Daoy (cell line): ENCODE measurements at places on chromosomes 6 and 20. TPM values are rescaled to one million over a fixed set of nuclear protein-coding genes. Genes with fewer than 3 reads are reported as not detected.

The BHLHE23 gene
- not detected in 2 replicates for total RNA-seq

The WFDC12 gene
- not detected in 2 replicates for total RNA-seq

The PPP1R16B gene
- under 0.01 TPM in 1 of 2 replicates, not detected in the other for total RNA-seq

The HCRTR2 gene
- not detected in 2 replicates for total RNA-seq

The GNMT gene
- total RNA-seq: 1.5 TPM in 1 of 2 replicates, not detected in the other

The PSORS1C1 gene
- 0.23 and 1.5 TPM in 2 replicates for total RNA-seq

The CLPSL2 gene
- total RNA-seq: not detected in 2 replicates

The PDYN gene
- not detected in 2 replicates for total RNA-seq

The SLC32A1 gene
- not detected in 2 replicates for total RNA-seq

The CDSN gene
- total RNA-seq: not detected in 2 replicates

DNA sequence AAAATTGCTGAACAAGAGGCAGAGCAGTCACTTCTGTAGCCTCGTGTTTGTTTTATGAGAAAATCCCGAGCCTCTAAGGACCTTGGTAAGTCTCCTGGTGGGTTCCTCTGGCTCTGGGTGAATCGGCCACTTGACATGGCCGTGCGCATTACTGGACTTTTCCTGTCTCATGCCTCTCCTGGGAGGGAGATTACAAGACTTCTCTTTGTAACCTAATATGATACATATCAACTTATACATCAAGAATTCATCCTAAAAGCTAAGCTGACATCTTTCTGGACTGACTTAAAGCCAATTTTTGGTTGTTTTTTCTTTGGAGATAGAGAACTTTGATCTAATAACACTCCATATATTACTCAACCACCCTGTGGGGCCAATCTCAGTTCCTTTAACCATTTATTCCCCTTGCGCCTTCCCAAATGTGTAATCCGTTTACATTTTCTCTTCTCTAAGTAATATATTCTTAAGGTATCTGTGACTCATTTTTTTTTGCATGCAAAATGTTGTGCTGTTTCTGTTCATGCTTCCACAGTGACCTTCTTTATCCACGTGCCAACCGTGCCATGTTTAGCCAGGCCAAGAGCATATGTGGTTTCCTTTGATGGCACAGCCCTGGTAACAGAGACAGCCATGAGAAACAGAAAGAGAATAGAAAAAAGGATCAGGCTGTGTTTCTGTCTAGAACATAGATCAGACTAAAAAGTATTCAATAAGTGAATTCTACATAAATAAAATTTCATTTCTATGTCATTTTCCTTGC is 47.5 kb upstream of the JAG1 start:
- DNase-seq: no peak

DNA sequence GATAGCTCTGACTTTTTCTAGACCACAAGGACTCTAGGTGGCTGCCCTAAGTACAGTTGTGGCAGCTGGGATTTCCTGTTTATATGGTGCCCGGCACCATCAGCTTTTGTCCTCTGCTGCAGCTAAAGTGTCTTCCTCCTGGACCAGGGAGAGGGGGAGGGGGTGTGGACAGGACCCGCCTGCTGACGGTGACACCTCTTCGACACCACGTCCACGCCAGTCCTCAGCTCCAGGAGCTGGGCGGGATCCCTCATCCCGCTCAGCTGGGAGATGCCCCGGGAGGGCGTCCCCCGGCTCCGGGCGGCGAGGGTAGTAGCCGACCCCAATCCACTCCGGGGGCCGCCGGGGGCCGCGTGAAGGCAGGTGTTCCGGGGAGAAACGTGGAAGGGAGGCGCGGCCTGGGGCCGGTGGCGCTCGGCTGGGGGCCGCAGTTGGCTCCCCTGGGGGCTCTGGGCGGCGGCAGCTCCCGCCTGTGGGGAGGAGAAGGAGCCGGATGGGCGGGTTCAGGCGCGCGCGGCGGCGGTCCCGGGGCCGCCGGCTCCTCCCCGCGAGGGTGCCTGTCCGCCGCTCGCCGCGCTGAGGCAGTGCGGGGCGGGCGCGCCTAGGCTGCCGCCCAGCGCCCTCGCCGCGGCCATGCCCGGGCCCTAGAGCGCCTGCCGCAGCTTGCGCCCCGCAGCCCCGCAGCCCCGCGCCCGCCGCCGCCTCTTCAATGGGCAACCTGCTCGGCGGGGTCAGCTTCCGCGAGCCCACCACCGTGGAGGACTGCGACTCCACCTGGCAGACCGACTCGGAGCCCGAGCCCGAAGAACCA is at the start of gene OGFRL1:
TSS of gene OGFRL1 (plus strand) at position 584 of the 811 bp plus-strand sequence. CDS start at position 710, 126 bp downstream.
- peak; percentile 90 for DNase-seq

DNA sequence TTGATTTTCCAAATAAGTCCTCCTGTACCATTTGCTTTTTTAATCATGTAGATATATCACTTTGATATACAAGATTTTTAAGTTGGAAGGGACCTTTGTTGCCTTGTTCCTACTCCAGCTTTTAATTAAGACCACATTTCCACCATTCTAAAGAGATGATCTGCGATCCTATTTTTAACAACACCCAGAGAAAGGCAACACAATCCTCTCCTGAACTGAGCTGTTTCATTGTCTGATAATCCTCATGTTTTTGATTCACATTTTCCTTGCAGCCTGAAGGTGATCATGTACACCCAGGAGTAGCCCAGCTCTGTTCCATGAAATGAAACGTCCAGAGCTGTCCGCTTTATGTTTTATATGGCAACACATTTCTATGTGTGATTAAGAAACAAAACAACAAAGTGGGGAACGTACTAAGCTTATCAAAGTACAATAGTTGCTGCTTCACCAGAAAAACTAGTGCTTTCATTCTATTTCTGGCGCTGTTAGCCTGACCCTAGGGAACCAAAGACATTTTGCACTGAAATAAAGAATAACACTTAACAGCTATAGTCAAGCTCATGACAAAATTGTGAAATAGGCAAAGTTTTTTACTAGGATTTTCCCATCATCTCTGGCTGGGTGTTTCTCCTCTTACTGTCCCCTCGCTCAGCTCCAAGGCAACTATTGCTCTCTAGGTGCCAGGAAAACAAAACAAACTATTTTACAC is 22.6 kb upstream of the TRAF3IP2 start:
- DNase-seq: no peak

DNA sequence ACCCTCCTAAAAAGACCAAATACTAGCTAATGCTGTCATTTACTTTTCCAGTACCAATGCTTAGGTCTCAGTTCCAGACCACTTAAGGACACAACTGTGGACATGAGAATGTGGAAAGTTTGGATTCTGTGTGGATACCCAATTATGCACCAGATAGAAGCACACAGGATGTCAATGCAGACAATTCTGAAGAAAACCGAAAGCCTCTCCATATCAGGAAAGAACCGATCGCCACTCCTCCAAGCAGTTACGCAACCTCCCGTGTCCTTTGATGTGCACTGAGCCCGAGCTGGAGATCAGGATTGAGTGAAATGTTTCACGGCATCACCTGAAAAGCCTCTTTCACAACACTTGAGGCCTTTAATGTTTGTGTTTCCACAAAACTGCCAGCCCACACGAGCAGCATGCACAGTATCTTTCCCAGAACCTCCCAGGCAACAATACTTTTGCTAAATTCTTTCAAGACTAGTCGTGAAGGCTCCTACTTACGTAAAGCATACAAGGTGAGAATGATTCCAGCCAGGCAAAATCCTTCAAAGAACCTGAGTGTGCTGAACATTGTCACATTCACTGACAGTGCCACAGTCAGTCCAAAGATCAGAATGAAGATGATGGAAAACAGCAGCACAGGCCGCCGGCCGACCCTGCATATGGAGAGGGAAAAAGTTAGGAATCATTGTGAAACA is 47.0 kb downstream of the SLC22A23 start:
- DNase-seq: no peak

GRCh38 chr6:116192786-116193185 is 61.1 kb downstream of the TSPYL4 start:
- no peak for DNase-seq

DNA sequence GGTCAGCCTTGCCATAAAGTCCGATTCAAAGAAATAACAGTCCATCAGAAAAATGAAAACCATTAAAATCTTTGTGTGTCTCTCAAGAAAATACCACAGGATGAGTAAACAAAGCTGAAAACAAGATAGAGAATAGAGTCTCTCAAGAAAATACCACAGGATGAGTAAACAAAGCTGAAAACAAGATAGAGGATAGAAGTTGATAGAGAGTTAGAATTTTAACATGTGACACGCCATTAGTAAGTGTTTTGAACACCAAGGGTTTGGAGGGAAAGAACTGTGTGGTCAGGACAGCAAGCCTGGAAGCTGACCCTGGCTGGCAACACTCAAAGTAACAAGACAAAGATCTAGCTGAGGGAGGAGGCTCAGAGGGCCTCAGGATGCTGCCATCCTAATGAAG is 43.9 kb upstream of the PRND start:
- no peak for DNase-seq

DNA sequence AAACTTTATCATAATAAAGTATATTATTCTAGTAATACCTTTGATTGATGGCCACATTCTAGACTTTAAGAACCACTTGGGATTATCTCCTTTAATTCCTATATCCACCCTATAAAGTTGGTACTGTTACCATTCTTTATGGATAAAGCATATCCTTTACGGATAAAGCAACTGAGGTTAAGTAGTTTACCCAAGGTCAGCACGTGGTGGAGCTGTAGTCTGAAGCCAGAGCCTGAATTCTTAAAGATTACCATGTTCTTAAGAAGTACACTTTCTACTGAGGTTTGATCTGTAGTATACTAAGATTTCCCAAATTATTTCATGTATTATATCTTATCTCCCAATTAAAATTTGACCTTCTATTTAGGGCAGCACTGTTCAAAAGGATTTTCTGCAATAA is 3.0 kb upstream of the NCOA7 start:
- DNase-seq: no peak

- DNase-seq: peak; percentile 41
These were observed 80.7 kb downstream of the C6orf52 start for GRCh38 chr6:10613723-10614122.

- peak; percentile 26 for DNase-seq
These were observed 58.8 kb upstream of the MAP7 start for GRCh38 chr6:136608991-136609390.

- DNase-seq: no peak
These were observed 19.6 kb upstream of the FAM83B start for GRCh38 chr6:54827010-54827409.

GRCh38 chr6:135506270-135506997 is 8.9 kb upstream of the AHI1 start:
- peak; percentile 43 for DNase-seq

GRCh38 chr6:125793863-125794262 is 3.1 kb downstream of the NCOA7 start:
- no peak for DNase-seq

- DNase-seq: peak; percentile 22
These were observed 36.5 kb upstream of the MPC1 start for GRCh38 chr6:166419286-166419685.

GRCh38 chr6:168107191-168107983 is 28.4 kb upstream of the FRMD1 start:
- DNase-seq: no peak

- DNase-seq: no peak
These were observed 72.5 kb downstream of the PPP1R3G start for GRCh38 chr6:5157621-5158138.

DNA sequence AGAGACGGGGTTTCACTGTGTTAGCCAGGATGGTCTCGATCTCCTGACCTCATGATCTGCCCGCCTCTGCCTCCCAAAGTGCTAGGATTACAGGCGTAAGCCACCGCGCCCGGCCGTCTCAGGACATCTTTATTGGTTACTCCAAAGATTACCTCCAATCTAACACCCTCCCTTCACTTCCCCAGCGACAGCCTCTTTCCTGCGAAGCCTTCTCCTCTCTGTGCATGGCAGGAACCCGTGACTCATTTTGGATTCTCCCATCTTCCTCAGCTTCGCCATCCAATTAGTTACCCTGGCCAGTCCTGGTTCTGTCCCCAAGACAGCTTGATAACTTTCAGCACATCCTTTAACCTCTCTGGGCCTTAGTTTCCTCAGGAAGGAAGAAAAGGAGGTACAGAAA is 51.3 kb upstream of the TOX2 start:
- no peak for DNase-seq

- no peak for DNase-seq
These were observed 817.1 kb downstream of the KIF16B start for GRCh38 chr20:15756002-15756753.

DNA sequence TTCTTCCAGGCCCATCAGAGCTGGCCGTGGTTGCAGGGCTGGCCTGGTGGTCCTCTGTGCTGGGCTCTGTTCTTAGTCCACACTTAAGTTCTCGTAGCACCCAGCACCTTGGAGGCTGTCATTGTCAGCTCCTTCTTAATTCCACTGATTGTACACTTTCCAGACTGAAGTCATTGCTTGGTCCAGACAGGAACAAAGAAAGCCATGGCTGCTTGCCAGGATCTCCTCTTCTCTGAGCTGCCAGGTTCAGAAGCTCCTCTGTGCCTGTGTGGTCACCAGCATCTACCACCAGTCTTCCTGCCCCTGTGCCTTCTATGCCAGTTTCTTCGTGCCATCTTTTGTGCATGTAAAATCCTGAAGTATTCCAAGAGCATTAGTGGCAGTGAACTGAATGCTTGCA is 39.5 kb upstream of the PCMTD2 start:
- no peak for DNase-seq

- peak; percentile 10 for DNase-seq
These were observed 19.4 kb upstream of the SDHAF4 start for GRCh38 chr6:70547313-70547712.

- no peak for DNase-seq
These were observed 4.1 kb downstream of the CALHM6 start for GRCh38 chr6:116465246-116465645.

- no peak for DNase-seq
These were observed 1614.7 kb downstream of the KHDRBS2 start for GRCh38 chr6:60671369-60671768.

DNA sequence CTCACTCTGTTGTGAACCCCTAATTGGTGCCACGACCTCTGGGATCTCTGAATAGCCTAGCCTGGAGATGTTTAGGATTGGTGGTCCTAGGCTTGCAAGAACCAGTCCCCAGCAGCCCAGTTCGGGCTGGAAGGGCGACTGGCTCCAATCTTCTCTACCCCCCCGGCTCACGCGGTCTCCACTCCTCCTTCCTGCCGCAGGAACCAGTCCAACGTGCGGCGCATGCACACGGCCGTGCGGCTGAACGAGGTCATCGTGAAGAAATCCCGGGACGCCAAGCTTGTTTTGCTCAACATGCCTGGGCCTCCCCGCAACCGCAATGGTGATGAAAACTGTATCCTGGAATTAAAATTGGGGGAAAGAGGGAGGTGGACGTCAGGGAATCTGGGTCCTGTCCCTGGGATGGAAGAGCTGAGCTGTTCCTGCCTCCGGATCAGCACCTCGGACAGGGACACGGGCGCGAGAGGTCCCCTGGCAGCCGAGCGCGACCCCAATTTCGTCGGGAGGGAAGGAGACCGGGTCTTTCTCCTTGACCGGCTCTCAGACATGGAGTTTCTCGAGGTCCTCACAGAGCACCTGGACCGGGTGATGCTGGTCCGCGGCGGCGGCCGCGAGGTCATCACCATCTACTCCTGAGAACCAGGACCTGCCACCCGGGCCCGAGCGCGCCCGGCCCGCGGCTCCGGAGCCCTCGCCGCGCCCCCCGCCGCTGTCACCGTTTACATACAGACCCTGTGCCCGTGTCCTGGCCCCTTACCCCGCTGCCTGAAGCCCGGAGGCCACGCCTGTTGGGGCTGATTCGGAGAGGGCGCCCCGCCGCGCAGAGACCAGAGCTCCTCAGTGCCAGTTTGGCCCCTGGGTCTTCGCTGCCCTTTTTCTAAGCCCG is 28.2 kb downstream of the SLC12A5 start:
- DNase-seq: peak; percentile 60
